ENCODE measurements at places on chromosomes 2 and 18. TPM values are rescaled to one million over a fixed set of nuclear protein-coding genes. Genes with fewer than 3 reads are reported as not detected.

DNA sequence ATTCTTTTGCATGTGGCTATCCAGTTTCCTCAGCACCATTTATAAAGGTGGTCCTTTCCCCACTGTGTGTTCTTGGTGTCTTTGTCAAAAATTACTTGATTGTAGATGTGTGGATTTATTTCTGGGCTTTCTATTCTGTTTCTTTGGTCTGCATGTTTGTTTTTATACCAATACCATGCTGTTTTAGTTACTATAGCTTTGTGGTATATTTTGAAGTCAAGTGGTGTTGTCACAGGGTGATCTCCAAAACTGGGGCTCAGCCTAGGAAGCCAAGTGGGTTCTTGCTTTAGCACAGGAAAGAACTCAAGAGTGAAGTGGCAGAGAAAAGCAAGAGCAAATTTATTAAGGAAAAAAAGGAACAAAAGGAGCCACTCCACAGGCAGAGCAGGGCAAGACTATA, 6.0 kb upstream of the SNTG2 start:
- no peak for DNase-seq

DNA sequence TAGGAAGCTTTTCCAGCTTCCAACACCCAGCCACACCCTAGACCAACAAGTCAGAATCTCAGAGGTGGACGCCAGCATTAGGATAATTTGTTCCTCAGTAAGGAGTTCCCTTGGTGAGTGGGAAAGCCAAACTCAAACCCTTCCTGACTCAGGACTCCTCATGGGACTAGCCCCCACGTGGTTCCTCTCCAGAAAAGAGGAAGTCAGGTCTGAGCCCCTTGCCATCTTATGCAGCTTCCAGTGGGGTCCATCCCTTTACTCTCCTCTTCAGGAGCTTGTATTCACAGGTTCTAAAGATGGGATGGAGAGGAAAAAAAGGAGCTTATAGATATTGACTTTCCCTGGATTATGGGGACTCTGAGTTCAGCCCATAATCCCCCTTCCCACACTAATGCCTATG, 14.8 kb upstream of the NOTO start:
- DNase-seq, result no peak

- no peak for DNase-seq
Observed at GRCh38 chr2:145753966-145754365, 1234.0 kb upstream of the ZEB2 start.

DNA sequence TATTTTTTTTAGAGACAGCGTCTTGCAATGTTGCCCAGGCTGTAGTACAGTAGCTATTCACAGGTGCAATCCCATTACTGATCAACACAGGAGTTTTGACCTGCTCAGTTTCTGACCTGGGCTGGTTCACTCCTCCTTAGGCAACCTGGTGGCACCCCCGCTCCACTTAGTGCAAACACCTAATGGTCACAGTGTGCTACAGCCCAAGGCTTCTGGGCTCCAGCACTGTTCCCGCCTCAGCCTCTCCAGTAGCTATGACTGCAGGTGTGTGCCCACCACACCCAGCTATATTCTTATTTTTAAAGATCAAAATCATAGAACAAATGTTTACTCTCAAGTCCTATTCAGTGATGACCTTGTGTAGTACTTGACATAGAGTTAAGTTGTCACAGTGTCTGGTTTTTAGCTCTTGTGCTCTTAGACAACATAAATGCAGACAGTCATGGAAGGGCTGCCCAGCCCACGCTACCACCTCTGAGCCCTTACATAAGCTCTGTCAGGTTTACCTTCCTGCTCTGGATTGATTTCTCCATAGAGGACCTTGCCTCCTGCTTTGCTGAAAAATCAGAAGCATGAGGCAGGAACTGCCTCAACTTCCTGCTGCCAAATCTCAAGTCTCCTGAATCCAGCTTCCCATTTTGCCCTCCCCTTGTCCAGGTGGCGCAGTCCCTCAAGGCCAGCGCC, 82.2 kb upstream of the SLC1A4 start:
- DNase-seq, result no peak

DNA sequence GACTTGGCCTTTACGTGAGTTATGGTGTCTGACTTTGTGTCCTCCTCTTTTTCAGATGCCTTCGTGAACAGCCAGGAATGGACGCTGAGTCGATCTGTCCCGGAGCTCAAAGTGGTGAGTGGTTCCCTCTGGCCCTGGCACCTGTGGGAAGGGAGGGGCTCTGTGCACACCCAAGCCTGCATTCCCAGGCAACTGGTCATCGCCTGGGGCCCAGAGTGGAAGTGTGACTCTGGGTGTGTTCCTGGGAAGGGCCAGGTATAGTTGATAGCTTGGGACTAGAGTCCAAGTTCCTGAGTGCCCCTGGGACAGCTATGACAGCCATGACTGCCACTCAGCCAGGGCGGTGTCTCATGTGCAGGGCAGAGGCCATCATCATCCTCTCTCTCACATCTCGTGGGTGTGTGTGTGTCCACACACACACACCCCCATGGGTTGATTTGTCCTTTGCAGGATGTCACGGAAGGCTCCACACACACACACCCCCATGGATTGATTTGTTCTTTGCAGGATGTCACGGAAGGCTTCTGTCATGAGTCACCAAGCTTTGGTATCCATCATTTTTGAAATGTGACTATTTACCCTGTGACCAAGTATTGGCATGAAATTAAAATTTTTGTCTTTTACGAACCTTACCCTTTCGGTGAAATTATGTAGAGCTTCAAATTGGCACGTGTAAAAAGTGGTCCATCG, 215.4 kb downstream of the AGAP1 start:
- peak; percentile 30 for DNase-seq

- no peak for DNase-seq
Observed at GRCh38 chr2:1046067-1046466, 95.4 kb downstream of the SNTG2 start.

GRCh38 chr18:48007955-48008701, 77.7 kb upstream of the SMAD2 start:
- DNase-seq, result peak; percentile 77

- peak; percentile 85 for DNase-seq
Observed at GRCh38 chr2:237207646-237208045, 122.0 kb downstream of the COPS8 start.

GRCh38 chr2:219334076-219334475, 1.5 kb upstream of the RESP18 start:
- DNase-seq, result no peak

DNA sequence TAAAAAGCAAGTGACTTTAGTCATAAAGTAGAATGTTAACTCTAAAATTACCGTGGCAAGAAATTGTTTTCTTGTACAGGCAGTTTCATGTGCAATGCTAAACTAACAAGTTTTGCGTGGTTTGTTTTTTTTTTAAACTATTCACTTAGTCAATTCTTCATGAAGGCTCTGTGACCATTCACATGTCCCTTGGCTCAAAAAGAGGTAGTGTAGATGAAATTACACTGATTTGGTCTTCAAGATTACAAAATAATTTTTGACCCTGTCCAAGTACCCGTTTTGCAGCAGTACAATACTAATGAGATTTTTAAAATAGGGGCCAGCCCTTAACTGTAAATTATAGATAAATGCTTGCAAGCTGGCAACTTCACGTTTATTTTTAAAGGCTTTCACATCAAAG, 1.3 kb downstream of the TMEM131 start:
- DNase-seq, result no peak

DNA sequence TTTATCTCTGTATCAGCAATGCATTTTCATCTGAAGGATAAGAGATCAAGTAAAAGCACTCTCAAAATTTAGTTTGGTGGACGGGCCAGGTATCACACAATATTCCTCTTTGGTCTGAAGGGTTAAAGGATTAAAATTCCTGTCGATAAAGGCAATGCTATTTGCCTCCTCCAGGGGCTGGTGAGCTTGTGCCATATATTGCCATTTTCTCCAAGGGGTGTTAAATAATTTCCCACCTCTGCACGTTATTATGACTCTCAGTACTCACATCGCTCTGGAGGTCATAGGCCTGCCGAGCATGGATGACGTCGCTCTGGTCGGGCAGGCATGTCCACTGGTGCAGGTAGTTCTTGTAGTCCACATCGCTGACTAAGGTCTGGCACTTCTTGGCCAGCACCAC, 94.2 kb downstream of the NEB start:
- DNase-seq, result no peak

GRCh38 chr2:168157926-168158325, 89.5 kb downstream of the STK39 start:
- DNase-seq, result no peak

- DNase-seq, result no peak
Observed at GRCh38 chr2:64222351-64222750, 78.1 kb upstream of the PELI1 start.

DNA sequence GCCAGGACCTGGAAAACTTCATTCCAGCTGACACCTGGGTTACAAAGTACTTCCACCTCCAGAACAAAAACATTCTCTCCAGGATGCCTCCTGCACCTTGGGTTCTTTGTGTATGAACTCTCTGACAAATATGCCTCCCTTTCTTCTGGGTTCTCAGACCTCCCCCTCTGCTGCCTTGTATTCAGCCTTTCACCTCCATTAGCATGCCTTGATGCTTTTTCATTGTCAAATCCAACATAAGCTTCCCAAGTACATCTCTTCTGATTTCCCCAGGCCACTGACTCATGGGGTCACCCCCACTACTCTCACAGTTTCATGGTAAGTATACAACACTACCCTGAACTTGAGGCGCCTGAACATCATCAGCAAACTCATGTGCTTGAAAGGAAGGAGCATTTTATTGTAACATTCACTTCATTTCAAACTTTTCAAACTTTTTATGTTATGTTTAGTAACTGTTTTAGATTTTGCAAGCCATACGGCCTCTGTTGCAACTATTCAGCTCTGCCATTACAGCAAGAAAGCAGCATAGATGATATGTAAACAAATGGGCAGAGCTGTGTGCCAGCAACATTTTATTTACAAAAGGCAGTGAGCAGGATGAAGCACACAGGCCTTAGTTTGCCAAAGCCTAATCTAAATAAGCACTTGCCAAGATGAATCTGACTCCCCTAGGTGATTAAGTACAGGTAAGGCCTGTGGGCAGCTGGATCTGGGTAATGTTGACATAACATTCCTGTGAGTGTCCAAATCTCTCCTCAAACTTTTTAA, 32.5 kb upstream of the MRPS9 start:
- no peak for DNase-seq

GRCh38 chr2:75416420-75417342, 144.1 kb downstream of the EVA1A start:
- no peak for DNase-seq

- no peak for DNase-seq
Observed at GRCh38 chr2:219522111-219523030, 8.1 kb downstream of the ASIC4 start.

- DNase-seq, result no peak
Observed at GRCh38 chr18:60893355-60894097, 439.7 kb upstream of the CDH20 start.

GRCh38 chr18:60401346-60401745, 28.8 kb upstream of the MC4R start:
- no peak for DNase-seq

DNA sequence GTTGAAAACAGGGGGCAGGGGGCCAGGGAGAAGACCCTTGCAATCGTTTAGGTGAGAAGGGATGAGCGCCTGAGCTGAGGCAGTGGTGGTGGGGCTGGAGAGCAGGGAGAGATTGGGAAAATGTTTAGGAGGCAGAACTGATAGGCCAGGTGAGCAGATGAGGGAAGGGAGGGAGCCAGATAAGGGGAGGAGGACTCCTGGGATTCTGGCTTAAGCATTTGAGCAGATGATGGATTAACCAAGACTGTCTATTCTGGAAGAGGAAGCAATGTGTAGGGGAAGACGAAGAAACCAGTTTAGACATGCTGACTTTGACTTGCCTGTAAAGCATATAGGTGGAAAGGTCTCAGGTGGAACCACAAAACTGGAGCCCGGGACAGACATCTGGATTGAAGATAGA, 49.9 kb upstream of the ASPRV1 start:
- DNase-seq, result no peak

DNA sequence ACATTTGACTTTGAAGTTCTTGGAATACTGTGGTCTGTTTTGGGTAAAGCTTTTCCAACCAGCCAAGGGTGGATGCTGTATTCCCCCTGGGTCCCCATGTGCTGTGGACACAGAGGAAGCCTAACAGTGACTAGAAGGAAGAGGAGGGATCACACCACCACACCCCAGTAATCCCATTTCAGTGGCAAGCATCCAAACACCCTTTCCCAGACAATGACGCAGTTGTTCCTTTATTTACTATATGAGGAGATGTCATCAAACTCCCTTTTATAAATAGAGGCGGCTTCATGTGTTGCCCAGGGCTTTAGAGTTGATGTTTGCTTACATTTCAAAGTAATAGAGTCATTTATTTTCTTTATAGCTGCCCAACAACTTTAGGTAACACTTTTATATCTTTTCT, 959.4 kb upstream of the GYPC start:
- no peak for DNase-seq

- no peak for DNase-seq
Observed at GRCh38 chr2:158493458-158493857, 36.7 kb downstream of the PKP4 start.

- no peak for DNase-seq
Observed at GRCh38 chr2:159712929-159713420, 669 bp downstream of the MARCHF7 start.

GRCh38 chr2:230866756-230867523, 2.2 kb downstream of the ITM2C start:
- no peak for DNase-seq

- DNase-seq, result no peak
Observed at GRCh38 chr2:50840341-50841124, 191.4 kb downstream of the NRXN1 start.

DNA sequence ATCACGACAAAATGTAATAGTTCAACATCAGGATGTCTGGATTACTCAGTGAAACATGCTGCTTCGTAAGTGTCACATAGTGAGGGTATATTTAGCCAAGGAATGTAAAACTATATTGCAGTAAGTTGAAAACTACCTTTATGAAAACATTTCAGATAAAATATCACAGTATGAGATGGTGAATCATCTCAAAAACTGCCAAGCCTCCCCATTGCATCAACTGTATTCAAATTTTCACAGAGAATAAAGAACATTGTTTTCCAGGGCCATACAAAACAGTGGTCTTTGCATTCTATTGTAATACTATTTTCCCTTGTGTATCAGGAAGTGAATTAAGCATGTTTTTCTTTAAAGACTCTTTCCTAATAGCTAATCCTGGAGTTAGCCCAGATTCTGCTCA, 47.6 kb upstream of the MSTN start:
- DNase-seq, result no peak

GRCh38 chr18:56433919-56434318, 204.5 kb downstream of the TXNL1 start:
- no peak for DNase-seq

TLX2 gene
- not detected for total RNA-seq

NT5C1B gene
- total RNA-seq, result not detected

SPHKAP gene
- total RNA-seq, result not detected

IL36A gene
- total RNA-seq, result not detected

RASGRP3 gene
- 20.0 TPM for total RNA-seq

DLX1 gene
- total RNA-seq, result 0.17 TPM

CLASP1 gene
- 60.7 TPM for total RNA-seq

SCN7A gene
- total RNA-seq, result 3.9 TPM

RGPD4 gene
- not detected for total RNA-seq

PSMA8 gene
- not detected for total RNA-seq

REL gene
- total RNA-seq, result 4.7 TPM

REG1B gene
- not detected for total RNA-seq

NEUROD1 gene
- total RNA-seq, result not detected

TCF23 gene
- total RNA-seq, result 0.20 TPM

Measured in psoas muscle (tissue), 8 donors.